ENCODE measurements at places on chromosomes 4 and X.

DNA sequence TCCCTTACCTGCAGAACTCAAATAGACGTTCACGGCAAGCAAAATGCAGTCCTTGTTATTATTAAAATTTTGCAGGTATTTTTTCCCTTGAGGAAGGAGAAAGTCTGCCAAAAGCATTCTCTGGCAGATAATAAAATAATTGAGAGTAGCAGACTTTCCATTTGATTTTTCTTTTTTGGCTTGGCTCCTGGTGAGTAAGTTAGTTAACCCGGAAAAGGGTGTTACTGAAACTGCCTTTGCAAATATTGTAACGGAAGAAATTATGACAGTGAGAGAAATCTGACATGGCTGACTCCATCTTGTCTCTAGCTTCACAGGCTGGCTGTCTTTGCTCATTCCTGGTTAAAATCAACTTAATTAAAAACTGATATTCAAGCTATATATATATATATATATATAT, 100.5 kb downstream of the GPR143 start:
- no peaks in the 10 kb centered on the region for H3K27me3 ChIP-seq
- no peaks in the 10 kb centered on the region for H3K4me1 ChIP-seq
- H3K4me3 ChIP-seq = no peak overlapping the region
- DNase-seq = no peak
- H3K27ac ChIP-seq = no peak overlapping the region

DNA sequence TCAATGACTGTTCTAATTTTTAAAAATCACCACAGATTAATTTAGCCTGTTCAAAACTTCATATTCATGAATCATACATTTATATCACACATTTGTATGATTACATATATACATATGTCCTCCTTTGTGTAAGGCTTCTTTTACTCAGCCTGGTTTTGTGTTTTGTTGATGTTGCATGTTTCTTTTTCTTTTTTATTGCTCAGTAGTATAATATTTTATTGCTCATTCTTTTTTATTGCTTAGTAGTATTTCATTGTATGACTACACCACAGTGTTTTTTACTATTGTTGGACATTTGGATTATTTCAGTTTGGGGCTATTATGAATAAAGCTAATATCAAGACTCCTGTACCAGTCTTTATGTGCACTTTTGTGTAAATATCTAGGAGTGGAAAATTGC, 198.5 kb downstream of the RELL1 start:
- no peak overlapping the region for H3K27ac ChIP-seq
- no peaks in the 10 kb centered on the region for H3K4me1 ChIP-seq
- DNase-seq = no peak
- H3K36me3 ChIP-seq = no peaks in the 10 kb centered on the region

GRCh38 chr4:16083241-16084191, at the start of gene PROM1:
Gene PROM1 (minus strand): TSS chr4:16084023. CDS start chr4:16075906, 8,117 bp downstream.
- H3K36me3 ChIP-seq = no peaks in the 10 kb centered on the region
- no peak for DNase-seq
- no peaks in the 10 kb centered on the region for H3K4me1 ChIP-seq
- H3K27me3 ChIP-seq = peaks cover 5% of the 10 kb centered on the region
- no peak within 1 kb of the TSS for H3K4me3 ChIP-seq

DNA sequence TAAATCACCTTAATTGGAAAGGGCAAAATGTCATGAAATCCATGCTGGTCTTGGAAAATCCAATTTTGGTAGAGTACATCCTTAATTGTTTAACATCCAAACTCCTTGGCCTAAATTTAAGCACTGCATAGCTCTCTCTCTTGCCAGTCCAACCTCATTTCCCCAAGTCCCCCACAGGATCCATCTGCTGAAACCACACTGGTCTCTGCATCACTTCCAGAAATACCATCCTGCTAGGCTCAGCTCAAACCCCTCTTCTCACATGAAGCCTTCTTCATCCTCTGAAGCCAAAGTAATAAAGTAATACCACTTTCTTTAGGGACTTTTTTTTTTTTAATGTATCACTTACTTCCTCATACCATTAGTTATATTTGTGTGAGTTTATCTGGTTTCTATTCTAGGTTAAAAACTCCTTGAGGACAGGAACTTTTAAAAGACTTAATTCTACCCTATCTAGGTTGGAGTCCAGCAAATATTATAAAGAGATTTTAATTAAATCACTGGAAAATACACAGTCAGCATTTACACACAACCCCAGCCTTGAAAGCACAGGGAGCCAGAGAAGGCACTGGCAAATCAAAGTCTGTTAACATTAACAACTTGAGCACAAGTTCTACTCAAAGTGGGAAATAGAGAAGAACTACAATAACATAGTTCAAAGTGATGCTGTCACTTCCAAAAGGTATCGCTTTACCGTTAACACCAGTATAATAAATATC, 16.7 kb upstream of the KLF3 start:
- no peaks in the 10 kb centered on the region for H3K27me3 ChIP-seq
- no peak overlapping the region for H3K4me3 ChIP-seq
- H3K4me1 ChIP-seq = no peaks in the 10 kb centered on the region
- no peaks in the 10 kb centered on the region for H3K36me3 ChIP-seq
- H3K27ac ChIP-seq = no peak overlapping the region

DNA sequence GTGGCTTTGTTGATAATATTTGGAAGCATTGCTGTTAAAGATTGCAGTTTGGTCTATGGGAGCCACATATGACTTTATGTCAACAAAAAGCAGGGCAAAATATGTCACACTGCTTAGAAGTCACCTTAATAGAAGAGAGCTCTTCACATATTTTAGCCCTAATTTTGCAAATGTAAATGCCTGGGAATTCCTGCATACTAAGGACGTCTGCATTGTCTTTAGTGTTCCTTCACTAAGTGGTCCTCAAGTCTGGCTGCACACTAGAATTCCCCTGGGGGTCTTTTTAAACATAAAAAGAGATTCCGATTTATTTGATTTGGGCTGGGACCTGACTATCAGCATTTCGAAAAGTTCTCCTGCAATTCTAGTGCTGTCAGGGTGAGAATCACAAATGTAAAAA, 495.1 kb upstream of the FAM241A start:
- H3K4me3 ChIP-seq = no peak overlapping the region
- no peaks in the 10 kb centered on the region for H3K36me3 ChIP-seq
- H3K27me3 ChIP-seq = no peaks in the 10 kb centered on the region
- no peak overlapping the region for H3K27ac ChIP-seq
- H3K4me1 ChIP-seq = no peaks in the 10 kb centered on the region

Measured in DND-41 (cell line).